Vein endothelial cell (primary cell): ENCODE measurements at places on chromosomes 6 and 20. TPM values are rescaled to one million over a fixed set of nuclear protein-coding genes. Genes with fewer than 3 reads are reported as not detected.

ADGRF4 gene
- total RNA-seq, result not detected in 2 replicates

RWDD2A gene
- 3.2 and 3.6 TPM in 2 replicates for total RNA-seq

ECT2L gene
- total RNA-seq, result not detected in 2 replicates

BNIP5 gene
- not detected in 2 replicates for total RNA-seq

NKX2-4 gene
- not detected in 2 replicates for total RNA-seq

PKIG gene
- 258 and 286 TPM in 2 replicates for total RNA-seq

DEFB124 gene
- total RNA-seq, result not detected in 2 replicates

WFDC5 gene
- not detected in 2 replicates for total RNA-seq

ADGRF1 gene
- total RNA-seq, result 0.10 TPM in 1 of 2 replicates, not detected in the other

CST2 gene
- not detected in 2 replicates for total RNA-seq

DDO gene
- 0.33 TPM in 1 of 2 replicates, not detected in the other for total RNA-seq

SCP2D1 gene
- not detected in 2 replicates for total RNA-seq

TSBP1 gene
- not detected in 2 replicates for total RNA-seq

HLA-DRB1 gene
- total RNA-seq, result 0.10 and 1.3 TPM in 2 replicates

EYA2 gene
- not detected in 2 replicates for total RNA-seq

COL9A1 gene
- not detected in 2 replicates for total RNA-seq

FLRT3 gene
- 0.96 and 1.3 TPM in 2 replicates for total RNA-seq

SRSF12 gene
- 0.29 TPM in 1 of 2 replicates, not detected in the other for total RNA-seq

MGME1 gene
- 7.5 and 13.9 TPM in 2 replicates for total RNA-seq

KCNK15 gene
- not detected in 2 replicates for total RNA-seq

FAM184A gene
- 0.33 and 0.67 TPM in 2 replicates for total RNA-seq

ZMYND8 gene
- total RNA-seq, result 73.2 and 102 TPM in 2 replicates

TRAPPC3L gene
- total RNA-seq, result 0.33 TPM in 1 of 2 replicates, not detected in the other

EGFL8 gene
- 0.96 and 3.6 TPM in 2 replicates for total RNA-seq

SLC22A16 gene
- total RNA-seq, result not detected in 2 replicates

GNMT gene
- 0.33 TPM in 1 of 2 replicates, not detected in the other for total RNA-seq

RCAN2 gene
- total RNA-seq, result 0.33 and 1.5 TPM in 2 replicates

PAK5 gene
- not detected in 2 replicates for total RNA-seq

KCNK16 gene
- total RNA-seq, result not detected in 2 replicates

ANKS1A gene
- total RNA-seq, result 20.9 and 26.1 TPM in 2 replicates

INSM1 gene
- total RNA-seq, result not detected in 2 replicates

GABRR1 gene
- 0.10 TPM in 1 of 2 replicates, not detected in the other for total RNA-seq

SIRPB1 gene
- total RNA-seq, result 0.10 and 1.6 TPM in 2 replicates

MARCKS gene
- total RNA-seq, result 269 and 322 TPM in 2 replicates

SAPCD1 gene
- total RNA-seq, result 2.1 TPM in 1 of 2 replicates, not detected in the other

HSPA1L gene
- total RNA-seq, result 0.98 and 1.1 TPM in 2 replicates

MTFR2 gene
- 2.0 and 4.8 TPM in 2 replicates for total RNA-seq

PHACTR3 gene
- total RNA-seq, result under 0.01 and 0.57 TPM in 2 replicates

ENPP1 gene
- total RNA-seq, result 0.65 and 1.1 TPM in 2 replicates

TRIM40 gene
- total RNA-seq, result not detected in 2 replicates

HSD17B8 gene
- total RNA-seq, result 2.8 and 4.9 TPM in 2 replicates

C6orf15 gene
- 0.33 TPM in 1 of 2 replicates, not detected in the other for total RNA-seq

KCNK17 gene
- not detected in 2 replicates for total RNA-seq

ETV7 gene
- total RNA-seq, result 0.33 and 0.48 TPM in 2 replicates

ECHDC1 gene
- 43.1 and 55.5 TPM in 2 replicates for total RNA-seq

SLC17A3 gene
- total RNA-seq, result not detected in 2 replicates

FAXC gene
- total RNA-seq, result 0.19 and 0.65 TPM in 2 replicates

CDYL gene
- total RNA-seq, result 78.1 and 85.7 TPM in 2 replicates

TGM2 gene
- 938 and 1,115 TPM in 2 replicates for total RNA-seq

BPIFB1 gene
- not detected in 2 replicates for total RNA-seq

RNF39 gene
- total RNA-seq, result not detected in 2 replicates

SYCP2 gene
- 0.33 and 0.38 TPM in 2 replicates for total RNA-seq

C20orf202 gene
- total RNA-seq, result 0.33 TPM in 1 of 2 replicates, not detected in the other

CLPSL2 gene
- total RNA-seq, result not detected in 2 replicates

PAX1 gene
- total RNA-seq, result not detected in 2 replicates

TAAR1 gene
- not detected in 2 replicates for total RNA-seq

OR12D3 gene
- total RNA-seq, result not detected in 2 replicates
